ENCODE measurements at places on chromosomes 2 and 18. TPM values are rescaled to one million over a fixed set of nuclear protein-coding genes. Genes with fewer than 3 reads are reported as not detected.

The CPLX4 gene
- polyA plus RNA-seq: not detected

The FAHD2A gene
- polyA plus RNA-seq: 30.1 TPM

The UGT1A5 gene
- not detected for polyA plus RNA-seq

The INPP1 gene
- polyA plus RNA-seq: 25.6 TPM

The MRPL30 gene
- 47.4 TPM for polyA plus RNA-seq

The FKBP1B gene
- 2.5 TPM for polyA plus RNA-seq

The SERPINB10 gene
- polyA plus RNA-seq: not detected

The CARF gene
- 7.0 TPM for polyA plus RNA-seq

The CD28 gene
- polyA plus RNA-seq: 2.8 TPM

The INO80D gene
- polyA plus RNA-seq: 38.6 TPM
